AML-193 (cell line): ENCODE measurements at places on chromosomes 5 and 9.

DNA sequence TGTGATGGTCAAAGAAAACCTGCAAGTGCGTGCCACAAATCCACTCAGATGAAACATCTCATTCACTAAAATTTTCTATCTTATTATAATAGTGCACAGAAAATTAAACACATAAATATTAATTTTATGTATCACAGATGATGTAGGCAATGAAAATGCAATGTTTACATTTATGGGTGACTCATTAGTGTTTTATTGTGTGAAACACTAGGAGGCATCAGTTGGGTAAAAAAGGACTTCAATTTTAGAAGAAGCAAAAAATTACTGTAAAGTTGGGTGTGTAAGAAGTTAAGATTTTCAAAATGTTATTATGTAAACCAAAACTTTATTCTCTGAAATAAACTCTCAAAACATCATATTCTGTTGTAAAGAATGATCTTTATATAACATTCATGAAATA lies 4.0 kb downstream of the MEF2C start:
- DNase-seq, result peak; percentile 30

GRCh38 chr9:1267141-1267570 lies 217.0 kb downstream of the DMRT2 start:
- DNase-seq, result no peak

GRCh38 chr9:19233344-19233743 lies 2.9 kb downstream of the DENND4C start:
- DNase-seq, result no peak

- no peak for DNase-seq
Measured at GRCh38 chr5:170473642-170474041, 30.2 kb upstream of the KCNIP1 start.

GRCh38 chr5:88480801-88481499 lies 212.3 kb upstream of the TMEM161B start:
- no peak for DNase-seq

GRCh38 chr5:142072488-142072887 lies 36.1 kb upstream of the NDFIP1 start:
- no peak for DNase-seq

DNA sequence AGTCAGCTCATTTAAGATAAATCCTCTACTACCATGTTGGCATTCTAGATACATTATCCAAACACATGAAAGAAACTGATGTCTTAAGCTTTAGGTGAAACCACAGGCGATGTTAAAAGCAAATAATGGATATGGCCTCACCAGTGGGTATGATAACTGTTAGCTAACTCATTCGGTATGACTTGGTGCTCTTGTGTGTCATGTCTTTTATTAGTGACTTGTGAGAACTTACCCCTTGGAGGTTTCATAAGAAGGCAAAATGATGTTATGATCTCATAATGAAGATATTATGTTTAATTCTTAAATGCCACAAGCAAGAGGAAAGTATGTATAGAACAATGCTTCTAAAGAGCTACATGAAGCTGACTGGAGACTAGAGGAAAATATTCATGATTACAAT lies 1227.0 kb downstream of the EFNA5 start:
- no peak for DNase-seq

- no peak for DNase-seq
Measured at GRCh38 chr9:100619194-100619593, 41.3 kb downstream of the CAVIN4 start.

DNA sequence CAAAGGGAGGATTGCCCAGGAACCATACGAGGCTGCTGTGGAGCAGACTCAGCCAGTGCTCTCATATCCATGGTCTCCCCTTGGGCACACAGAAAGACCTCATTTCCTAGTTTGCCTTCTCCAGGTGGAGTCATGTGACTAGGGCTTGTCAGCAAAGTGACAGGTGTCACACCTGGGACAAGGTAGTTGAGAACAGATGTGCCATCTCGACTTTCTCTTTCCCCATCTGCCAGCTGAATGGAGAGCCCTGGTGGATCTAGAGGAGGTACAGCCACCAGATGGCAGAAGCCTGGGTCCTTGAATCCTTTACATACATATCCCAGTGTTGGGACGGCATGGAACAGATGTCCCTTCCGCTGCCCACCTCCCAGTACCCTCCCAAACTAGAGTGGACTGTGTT lies 42.9 kb upstream of the ALDOB start:
- DNase-seq, result no peak

- no peak for DNase-seq
Measured at GRCh38 chr5:177233206-177233605, 70.3 kb downstream of the RAB24 start.

GRCh38 chr5:126054577-126055347 lies 368.4 kb upstream of the GRAMD2B start:
- no peak for DNase-seq

DNA sequence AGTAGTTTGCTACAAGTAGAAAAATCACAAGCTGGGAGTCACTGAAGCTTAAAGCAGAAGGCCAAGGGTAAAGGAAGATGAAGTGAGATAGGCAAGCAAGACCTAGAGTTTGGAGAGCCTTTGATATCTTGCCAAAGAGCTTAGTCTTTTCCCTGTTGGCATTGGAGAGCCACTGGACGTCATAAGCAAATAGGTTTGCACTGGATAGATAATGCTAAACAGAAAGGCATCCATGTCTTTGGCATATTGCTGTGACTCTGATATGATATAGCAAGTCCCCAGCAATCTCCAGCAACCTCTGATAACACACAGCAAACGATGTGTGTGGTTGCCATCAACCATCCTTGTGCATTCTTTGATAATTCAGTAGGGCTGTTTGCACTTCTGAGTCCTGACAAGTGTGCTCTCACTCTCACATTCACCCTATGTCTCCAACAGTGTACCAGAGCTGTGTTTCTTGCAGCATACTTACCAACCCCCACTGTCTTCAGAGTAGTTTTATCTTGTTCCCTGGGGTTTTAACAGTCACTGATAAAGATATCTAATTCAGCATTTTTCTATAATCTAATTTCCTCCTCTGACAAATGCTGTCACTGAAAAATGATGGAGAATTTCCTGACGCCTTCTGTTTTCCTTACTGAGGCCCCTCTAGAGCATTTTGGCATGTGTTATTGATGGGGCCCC lies 16.9 kb upstream of the FREM1 start:
- DNase-seq, result no peak

GRCh38 chr5:36854402-36855140 lies 22.0 kb upstream of the NIPBL start:
- DNase-seq, result no peak

DNA sequence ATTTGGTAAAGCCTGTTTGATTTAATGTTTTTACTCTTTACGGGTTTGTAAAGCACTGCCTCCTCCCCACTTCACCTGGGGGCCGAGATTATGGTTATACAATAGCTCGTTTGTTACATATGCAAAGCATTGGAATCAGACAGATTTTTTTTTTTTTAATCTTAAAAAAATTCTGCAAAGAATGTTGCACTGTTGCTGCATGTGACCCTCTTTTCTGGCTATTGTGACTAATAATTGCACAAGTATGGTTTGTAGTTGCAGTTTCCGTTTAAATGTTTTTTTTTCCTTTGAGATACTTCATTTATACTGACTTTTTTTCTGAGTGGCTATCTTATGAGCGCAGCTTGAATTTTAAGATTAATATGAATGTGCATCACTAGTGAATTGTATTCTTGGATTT lies 165.3 kb downstream of the KDM4C start:
- no peak for DNase-seq

DNA sequence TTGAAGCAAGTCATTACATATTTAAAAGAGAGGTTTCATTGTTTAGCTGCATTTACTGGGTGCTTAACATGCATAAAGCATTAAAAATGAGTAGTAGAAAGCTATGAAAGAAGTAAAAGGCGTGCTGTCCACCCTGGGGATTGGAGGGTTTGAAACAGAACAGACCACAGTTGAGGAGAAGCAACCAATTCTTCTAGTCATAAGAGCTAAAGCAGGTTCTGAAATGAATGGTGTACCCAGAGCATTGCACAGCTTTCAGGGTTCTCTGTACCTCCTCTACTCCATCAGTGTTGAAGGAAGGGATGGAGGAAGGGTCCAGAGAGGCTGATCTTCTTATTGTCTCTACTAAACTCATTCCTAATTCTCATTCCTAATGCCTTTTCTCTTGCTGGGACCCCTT lies 68.9 kb downstream of the SH3RF2 start:
- DNase-seq, result no peak

DNA sequence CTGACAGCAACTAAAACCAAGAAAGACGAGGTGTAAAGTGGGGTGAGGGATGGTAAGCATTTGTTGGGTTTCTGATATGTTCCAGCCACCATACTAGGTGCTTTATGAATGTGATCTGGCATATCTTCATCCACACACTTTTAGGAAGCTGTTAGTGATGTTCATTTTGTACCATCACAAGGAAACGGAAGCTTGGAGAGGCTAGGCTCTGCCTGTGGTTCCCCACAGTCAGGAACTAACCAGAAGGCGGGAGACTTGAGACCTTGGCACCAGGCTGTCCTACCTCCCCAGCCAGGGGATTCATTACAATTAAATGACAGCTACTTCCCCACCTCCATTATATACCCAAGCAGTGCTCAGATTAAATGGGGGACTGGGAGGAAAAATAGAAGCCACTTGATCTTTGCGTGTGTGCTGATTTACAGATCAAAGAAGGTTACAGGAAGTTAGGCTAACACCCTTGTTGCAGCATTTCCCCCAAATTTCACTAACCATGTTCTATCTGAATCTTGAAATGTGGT lies 43.0 kb downstream of the SFXN1 start:
- DNase-seq, result no peak

GRCh38 chr5:18523380-18523779 lies 889.1 kb downstream of the TAF11L14 start:
- DNase-seq, result no peak
